NCI-H2171 (cell line): ENCODE measurements at places on chromosomes 11 and 22.
A peak's percentile ranks its signal among the peaks of the same experiment; 100 is the strongest.

GRCh38 chr11:119701591-119702549 is 27.1 kb downstream of the NECTIN1 start:
- DNase-seq, result no peak

DNA sequence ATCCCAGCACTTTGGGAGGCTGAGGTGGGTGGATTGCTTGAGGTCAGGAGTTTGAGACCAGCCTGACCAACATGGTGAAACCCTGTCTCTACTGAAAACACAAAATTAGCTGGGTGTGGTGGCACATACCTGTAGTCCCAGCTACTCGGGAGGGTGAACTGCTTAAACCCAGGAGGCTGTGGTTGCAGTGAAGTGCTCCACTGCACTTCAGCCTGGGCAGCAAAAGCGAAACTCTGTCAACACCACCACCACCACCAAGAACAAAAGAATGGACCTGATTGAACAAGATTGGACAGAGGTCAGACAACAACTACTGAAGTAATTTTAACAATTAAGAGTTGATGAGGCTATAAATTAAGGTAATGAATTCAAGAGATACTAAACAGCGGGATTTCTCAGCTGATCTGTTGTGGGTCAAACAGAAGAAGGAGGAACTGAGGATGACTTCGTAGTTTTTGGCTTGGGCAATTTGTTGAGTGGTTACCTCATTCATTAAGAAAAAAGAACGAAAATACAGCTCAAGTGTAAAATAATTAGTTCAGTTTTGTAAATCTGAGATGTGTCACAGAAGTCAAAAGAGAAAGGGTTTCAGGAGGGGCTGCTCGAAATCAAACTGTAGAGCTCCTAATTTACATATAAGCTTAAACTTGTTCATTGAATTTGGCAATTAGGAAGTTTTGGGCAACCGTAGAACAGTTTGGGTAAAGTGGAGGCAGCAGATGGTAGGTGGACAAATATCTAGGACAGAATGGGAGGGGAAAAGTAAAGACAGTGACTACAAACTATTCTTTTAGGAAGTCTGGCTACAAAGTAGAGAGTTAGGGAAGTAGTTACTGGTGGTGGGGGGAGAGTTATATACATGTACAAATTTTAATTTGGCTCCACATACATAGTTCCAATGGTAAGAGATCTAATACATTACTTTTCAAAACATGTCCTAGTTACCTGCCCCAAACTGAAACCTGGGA is 4.5 kb downstream of the IL18 start:
- no peak for DNase-seq

- DNase-seq, result no peak
Observed at GRCh38 chr11:76077575-76078150, 128.6 kb downstream of the WNT11 start.

- DNase-seq, result no peak
Observed at GRCh38 chr22:44091021-44091721, 67.1 kb downstream of the PARVB start.

DNA sequence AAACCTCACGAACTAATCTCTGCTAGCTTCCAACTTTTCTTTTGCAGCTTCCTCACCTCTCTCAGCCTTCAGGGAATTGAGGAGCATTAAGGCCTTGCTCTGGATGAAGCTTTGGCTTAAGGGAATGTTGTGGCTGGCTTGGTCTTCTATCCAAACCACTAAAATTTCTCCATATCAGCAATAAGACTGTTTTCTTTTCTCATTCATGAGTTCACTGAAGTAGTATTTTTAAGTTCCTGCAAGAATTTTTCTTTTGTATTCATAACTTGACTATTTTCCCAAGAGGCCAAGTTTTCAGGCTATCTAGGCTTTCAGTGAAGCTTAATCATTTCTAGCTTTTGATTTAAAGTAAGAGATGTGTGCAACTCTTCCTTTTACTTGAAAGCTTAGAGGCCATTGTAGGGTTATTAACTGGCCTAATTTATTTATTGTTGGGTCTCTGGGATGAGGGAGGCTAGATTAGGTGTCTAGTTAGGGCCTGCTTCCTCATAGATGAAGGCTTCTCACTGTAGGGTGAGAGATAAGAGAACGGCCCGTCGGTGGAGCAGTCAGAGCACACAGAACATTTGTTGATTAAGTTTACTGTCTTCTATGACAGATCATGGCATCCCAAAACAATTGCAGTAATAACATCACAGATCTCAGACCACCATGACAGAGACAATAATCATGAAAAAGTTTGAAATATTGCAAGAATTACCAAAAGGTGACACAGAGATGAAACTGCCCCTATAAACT is 33.2 kb downstream of the CSF2RB start:
- DNase-seq, result no peak

- DNase-seq, result no peak
Observed at GRCh38 chr11:75939992-75940391, 125.0 kb downstream of the UVRAG start.

- no peak for DNase-seq
Observed at GRCh38 chr11:131674051-131674755, 303.8 kb downstream of the NTM start.

- no peak for DNase-seq
Observed at GRCh38 chr22:29117799-29118477, 45.1 kb downstream of the KREMEN1 start.

- no peak for DNase-seq
Observed at GRCh38 chr11:115891581-115891980, 387.4 kb upstream of the CADM1 start.

DNA sequence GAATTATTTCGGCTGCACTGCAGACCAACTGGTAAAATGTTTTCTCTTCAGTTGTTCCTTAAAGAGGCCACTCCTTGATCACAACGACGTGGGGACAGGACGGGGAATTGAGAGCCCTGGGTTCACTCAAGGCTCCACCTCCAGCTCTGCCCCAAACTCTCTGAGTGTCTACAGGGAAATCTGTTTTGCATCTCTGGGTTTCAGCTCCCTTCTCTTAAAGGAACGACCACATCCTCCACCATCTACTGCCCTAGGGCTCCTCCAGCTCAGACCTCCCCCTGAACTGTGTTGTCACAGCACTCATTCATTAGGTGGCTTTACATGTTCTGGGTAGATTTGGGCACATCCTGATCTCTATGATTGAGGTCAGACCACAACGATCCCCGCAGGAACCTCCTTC is 5.1 kb upstream of the PPFIA1 start:
- no peak for DNase-seq

DNA sequence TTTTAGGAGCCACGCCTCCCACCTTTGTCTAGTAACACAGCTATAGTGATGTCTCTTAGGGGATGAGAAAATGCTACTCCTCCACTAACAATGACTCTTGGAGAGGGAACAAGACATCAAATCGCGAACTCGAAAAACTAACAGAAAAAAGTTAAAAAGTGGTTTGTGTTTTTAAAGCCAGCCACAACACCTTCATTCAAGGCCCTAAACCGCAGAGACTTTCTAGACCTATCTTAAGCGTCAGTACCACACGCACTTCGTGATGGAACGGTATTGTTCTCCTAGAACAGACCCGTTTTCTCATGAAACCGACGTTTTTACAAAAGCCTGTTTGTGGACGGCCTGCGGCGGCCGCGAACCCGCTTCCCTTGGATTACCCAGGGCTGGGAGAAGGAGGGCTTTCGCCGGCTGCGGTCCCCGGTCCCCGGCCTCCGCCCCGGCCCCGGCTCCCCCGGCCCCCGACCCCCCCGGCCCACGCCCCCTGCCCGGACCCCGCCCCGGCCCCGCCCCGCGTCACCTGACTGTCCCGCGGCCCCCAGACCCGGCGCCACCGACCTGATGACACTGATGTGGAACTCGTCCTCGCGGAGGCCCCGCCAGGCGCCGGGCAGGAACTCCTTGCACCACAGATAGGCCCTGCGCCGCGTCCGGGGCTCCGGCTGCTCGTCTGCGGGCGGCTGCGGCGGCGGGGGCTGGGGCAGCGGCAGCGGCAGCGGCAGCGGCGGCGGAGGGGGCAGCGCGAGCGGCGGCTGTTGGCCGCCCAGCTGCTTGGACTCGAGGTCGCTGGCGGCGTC is 718 bp downstream of the CHKA start:
- DNase-seq, result peak; percentile 7

DNA sequence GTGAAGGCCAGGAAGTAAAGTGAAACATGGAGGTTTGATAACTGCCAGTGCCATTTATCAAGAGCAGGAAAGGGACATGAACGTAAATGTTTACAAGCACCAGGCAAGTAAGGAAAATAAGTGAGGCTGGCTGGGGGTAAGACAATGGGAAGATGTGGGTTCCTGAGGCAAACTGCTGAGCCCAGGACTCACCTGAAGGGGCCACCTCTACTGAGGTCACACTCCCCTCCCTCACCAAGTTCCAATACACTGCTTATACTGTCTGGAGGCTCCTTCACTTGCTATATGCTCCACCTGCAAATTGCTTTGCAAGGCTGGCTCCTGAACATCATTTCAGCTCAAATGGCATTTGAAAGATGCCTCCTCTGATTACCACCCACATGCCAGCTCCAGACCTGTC is 10.3 kb upstream of the ZC3H12C start:
- DNase-seq, result no peak

GRCh38 chr11:46290011-46290410 is 12.5 kb downstream of the CREB3L1 start:
- DNase-seq, result no peak

GRCh38 chr11:93648158-93648557 is 13.3 kb upstream of the CEP295 start:
- DNase-seq, result no peak

GRCh38 chr11:116835042-116835772 is 2.2 kb downstream of the APOA1 start:
- DNase-seq, result no peak

DNA sequence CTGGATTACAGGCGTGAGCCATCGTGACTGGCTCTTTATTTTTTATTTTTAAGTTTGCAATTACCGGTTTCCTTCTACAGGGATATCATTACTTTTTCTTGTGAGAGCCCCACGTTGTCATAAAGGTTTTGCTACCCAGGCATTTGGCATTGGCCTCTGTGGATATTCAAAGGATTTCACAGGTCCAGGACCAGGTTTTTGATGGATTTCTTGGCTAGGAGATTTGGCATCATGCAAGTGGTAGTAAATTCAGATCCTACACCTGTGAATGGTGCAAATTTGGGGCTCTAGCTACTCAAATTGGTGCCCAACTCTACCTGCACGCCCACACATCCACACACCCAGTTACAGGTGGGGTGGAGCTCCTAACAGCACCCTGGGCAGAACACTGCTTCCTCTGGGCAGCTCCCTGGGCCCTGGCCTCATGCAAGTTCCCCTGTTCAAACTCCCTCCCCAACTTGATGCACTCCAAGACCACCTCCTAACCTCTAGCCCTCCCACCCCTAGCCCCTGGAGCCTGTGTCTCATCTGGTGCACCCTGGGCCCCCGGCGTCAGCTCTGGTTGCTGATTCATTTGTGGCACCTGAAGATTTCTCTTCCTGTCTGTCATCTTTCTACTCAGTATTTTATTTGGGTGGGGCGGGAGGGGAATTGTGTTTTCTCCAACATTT is 9.3 kb upstream of the MRGPRD start:
- no peak for DNase-seq

- peak; percentile 24 for DNase-seq
Observed at GRCh38 chr22:25928038-25928437, 186.1 kb downstream of the MYO18B start.

DNA sequence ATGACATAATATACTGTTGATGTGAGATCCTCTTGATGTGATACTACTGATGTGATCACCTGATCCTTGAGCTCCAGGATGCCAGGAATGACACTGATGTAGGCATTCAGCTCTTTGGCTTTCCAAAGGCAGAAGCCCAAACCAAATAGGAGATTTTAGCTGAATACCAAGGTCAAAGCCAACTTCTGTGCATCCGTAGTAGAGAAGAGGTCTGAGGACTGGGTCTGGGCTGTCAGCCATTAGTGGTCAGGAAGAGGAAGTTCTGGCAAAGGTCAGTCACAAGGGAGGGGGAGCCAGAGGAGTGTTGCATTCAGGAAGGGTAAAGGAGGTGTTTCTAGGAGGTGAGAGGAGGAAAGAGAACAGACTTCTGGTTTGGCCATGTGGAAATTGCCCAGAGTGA is 53.4 kb upstream of the PARVG start:
- DNase-seq, result no peak

GRCh38 chr22:45480717-45481116 is 22.0 kb upstream of the FBLN1 start:
- DNase-seq, result no peak

GRCh38 chr11:44775366-44775984 is 48.7 kb downstream of the TSPAN18 start:
- DNase-seq, result peak; percentile 41

- DNase-seq, result no peak
Observed at GRCh38 chr11:111555255-111555654, 14.7 kb downstream of the LAYN start.

GRCh38 chr11:64391839-64392238 is 32.9 kb downstream of the RPS6KA4 start:
- no peak for DNase-seq

- DNase-seq, result no peak
Observed at GRCh38 chr11:64456509-64457320, 97.8 kb downstream of the RPS6KA4 start.
